Bladder microvascular endothelial cell (primary cell): ENCODE measurements at places on chromosomes 12 and 14. TPM values are rescaled to one million over a fixed set of nuclear protein-coding genes. Genes with fewer than 3 reads are reported as not detected.

The NOPCHAP1 gene
- total RNA-seq, result 6.2 and 8.3 TPM in 2 replicates

The CHPT1 gene
- 10.2 and 18.4 TPM in 2 replicates for total RNA-seq

The PMEL gene
- 0.38 and 0.81 TPM in 2 replicates for total RNA-seq

The GPR84 gene
- 0.16 TPM in 1 of 2 replicates, not detected in the other for total RNA-seq

The PHLDA1 gene
- total RNA-seq, result 18.1 and 31.0 TPM in 2 replicates

The C14orf180 gene
- total RNA-seq, result not detected in 2 replicates

The RTL1 gene
- total RNA-seq, result not detected in 2 replicates

The KCNMB4 gene
- 0.32 and 0.57 TPM in 2 replicates for total RNA-seq

The LRRC74A gene
- not detected in 2 replicates for total RNA-seq

The GCN1 gene
- 67.8 and 191 TPM in 2 replicates for total RNA-seq

The TMEM229B gene
- 0.94 and 0.97 TPM in 2 replicates for total RNA-seq

The CLEC12A gene
- not detected in 2 replicates for total RNA-seq

The CFAP251 gene
- 1.1 and 5.9 TPM in 2 replicates for total RNA-seq

The KDM5A gene
- total RNA-seq, result 41.1 and 89.9 TPM in 2 replicates

The ADCY4 gene
- 61.5 and 89.6 TPM in 2 replicates for total RNA-seq

The OLR1 gene
- under 0.01 TPM in 1 of 2 replicates, not detected in the other for total RNA-seq

The DEGS2 gene
- total RNA-seq, result 0.31 TPM in 1 of 2 replicates, not detected in the other

The CCDC197 gene
- total RNA-seq, result not detected in 2 replicates

The TSFM gene
- total RNA-seq, result 14.6 and 18.6 TPM in 2 replicates

The ZNF410 gene
- 49.2 and 55.9 TPM in 2 replicates for total RNA-seq

The CLEC14A gene
- total RNA-seq, result 122 and 339 TPM in 2 replicates

The ACYP1 gene
- total RNA-seq, result 8.7 and 13.7 TPM in 2 replicates

The KCNK13 gene
- not detected in 2 replicates for total RNA-seq

The BICD1 gene
- 7.4 and 54.9 TPM in 2 replicates for total RNA-seq

The ACOT6 gene
- not detected in 2 replicates for total RNA-seq

The TNFRSF1A gene
- 39.7 and 60.5 TPM in 2 replicates for total RNA-seq

The SSTR1 gene
- under 0.01 and 0.13 TPM in 2 replicates for total RNA-seq

The GLI1 gene
- not detected in 2 replicates for total RNA-seq

The KRT75 gene
- not detected in 2 replicates for total RNA-seq
